ENCODE measurements at places on chromosomes 16 and 17.

DNA sequence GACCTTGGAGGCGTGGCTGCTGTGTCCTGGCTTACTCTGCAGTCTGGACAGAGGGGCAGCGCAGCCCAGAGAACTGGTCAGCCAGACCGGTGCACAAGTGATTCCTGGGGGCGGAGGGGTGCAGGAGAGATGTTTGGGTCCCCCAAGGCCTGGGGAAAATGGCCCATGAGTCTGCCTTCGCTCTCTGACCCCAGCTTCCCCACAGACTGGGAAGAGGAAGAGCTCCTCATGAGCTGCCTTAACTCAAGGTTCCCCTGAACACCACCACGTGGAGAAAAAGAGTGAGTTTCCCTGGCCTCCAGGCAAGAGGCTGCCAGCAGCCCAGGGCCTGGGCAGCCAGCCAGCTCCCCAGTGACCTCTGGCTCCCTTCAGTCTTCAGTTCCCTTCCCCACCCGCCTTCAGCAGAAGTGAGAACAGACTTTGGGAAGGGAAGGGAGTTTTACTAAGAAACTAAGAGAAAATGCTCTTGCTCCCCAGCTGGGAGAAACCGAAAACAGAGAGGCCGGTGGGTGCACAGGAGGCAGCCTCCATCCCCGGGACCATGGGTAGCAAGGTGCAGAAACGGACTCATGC is 2.0 kb upstream of the C17orf99 start:
- DNase-seq: peak; percentile 90

DNA sequence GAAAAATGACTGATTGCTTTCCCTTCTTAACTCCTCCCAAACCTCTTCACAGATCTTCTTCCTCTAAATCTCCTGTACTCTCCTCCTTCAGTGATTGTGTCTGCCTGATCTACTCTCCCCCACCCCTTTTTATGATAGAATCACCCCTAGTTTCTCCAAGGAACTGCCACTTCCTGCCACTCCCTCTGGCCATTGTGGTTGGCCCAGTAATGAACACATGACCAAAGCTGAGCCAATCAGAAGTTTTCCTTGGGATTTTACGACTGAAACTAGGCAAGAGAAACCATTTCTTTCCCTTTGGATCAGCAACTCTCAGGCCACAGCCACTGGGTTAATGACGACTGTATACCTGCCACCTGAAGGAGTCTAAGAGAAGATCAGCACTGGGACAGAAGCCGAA is 15.9 kb downstream of the IRX3 start:
- DNase-seq: no peak

- no peak for DNase-seq
Observed at GRCh38 chr17:22278302-22279275, 586.3 kb downstream of the KCNJ18 start.

GRCh38 chr17:8160741-8161221 is 2.0 kb downstream of the VAMP2 start:
- no peak for DNase-seq

- DNase-seq: no peak
Observed at GRCh38 chr17:74213861-74214391, 555 bp downstream of the TTYH2 start.

- no peak for DNase-seq
Observed at GRCh38 chr16:11759163-11759834, 16.6 kb upstream of the TXNDC11 start.

- DNase-seq: no peak
Observed at GRCh38 chr17:54974759-54975158, 6.2 kb downstream of the STXBP4 start.

GRCh38 chr16:3304370-3304769 is 860 bp downstream of the TIGD7 start:
- no peak for DNase-seq

DNA sequence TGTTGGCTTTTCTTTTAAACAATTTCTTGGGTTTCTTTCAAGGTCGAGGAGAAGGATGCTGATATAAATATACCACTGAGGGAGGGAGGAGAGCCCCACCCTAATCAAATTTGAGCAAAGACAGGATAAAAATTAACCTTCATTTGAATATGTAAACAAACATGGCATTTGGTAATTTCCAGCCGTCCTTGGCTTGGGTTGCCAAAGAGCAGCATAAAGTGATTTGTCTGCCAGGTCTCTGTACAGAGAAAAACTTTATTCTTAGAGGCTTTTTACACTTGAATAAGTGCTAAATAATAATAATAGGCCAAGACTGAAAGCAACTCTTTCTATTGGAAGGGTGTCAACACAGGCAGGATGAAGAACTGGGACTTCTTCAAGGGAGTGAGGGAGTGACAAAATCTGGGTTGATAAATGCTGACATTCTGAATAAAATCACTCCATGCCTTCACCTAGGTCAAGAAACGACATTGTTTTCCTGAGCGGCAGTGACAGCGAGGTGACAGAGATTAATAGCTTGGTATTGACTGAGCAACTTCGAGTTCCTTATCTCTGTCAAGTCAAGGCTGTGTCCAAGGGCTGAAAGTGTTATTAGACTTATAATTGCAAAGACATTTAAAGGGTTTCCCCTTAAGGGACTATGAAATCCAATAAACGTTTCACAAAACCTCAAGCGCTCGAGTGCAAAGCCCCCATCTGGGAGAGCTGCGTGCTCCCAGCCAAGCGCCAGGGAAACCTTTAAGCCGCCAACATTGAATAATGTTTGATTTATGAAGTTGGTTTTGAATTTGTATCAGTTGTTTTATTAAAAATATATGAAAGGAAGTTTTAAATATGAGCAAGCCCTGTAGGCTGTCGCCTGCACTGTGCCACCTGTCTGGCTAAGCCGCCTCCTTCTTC is 269.5 kb upstream of the N4BP1 start:
- no peak for DNase-seq

GRCh38 chr16:10564591-10564990 is 15.8 kb downstream of the EMP2 start:
- no peak for DNase-seq

DNA sequence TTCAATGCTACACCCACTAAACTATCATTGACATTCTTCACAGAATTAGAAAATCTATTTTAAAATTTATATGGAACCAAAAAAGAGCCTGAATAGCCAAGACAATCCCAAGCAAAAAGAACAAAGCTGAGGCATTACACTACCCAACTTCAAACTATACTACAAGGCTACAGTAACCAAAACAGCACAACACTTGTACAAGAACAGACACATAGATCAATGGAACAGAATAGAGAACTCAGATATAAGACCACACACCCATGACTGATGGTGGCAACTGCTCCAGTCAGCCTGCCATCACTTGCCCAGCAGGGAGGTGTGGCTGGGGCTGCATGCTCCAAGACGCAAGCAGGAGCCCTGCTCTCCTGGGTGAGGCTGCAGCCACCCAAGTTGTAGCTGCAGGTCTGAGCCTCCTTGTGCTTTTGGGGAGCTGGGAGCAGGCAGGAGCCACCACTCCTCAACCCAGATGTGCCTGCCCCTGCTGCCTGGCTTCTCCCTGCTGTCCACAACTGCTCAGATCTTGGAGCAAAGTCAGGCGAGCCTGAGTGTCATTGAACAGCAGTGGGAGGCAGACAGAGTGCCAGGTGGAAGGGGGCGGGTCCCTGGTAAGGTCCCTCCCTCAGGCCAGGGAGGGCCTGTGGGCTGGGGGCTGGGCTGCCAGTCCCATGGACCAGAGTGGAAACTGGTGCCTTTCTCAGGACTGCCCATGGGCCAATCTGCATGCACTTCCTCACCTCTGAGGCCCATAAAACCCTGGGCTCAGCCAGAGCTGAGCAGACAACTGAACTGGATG is 24.7 kb downstream of the SSH2 start:
- DNase-seq: no peak

- DNase-seq: no peak
Observed at GRCh38 chr17:4721203-4722135, 9.8 kb upstream of the MED11 start.

- DNase-seq: no peak
Observed at GRCh38 chr17:70968302-70968701, 799.0 kb downstream of the KCNJ2 start.

GRCh38 chr16:67723151-67723910 is 4.2 kb upstream of the GFOD2 start:
- DNase-seq: no peak

- DNase-seq: no peak
Observed at GRCh38 chr16:27511657-27512448, 37.9 kb downstream of the GTF3C1 start.

DNA sequence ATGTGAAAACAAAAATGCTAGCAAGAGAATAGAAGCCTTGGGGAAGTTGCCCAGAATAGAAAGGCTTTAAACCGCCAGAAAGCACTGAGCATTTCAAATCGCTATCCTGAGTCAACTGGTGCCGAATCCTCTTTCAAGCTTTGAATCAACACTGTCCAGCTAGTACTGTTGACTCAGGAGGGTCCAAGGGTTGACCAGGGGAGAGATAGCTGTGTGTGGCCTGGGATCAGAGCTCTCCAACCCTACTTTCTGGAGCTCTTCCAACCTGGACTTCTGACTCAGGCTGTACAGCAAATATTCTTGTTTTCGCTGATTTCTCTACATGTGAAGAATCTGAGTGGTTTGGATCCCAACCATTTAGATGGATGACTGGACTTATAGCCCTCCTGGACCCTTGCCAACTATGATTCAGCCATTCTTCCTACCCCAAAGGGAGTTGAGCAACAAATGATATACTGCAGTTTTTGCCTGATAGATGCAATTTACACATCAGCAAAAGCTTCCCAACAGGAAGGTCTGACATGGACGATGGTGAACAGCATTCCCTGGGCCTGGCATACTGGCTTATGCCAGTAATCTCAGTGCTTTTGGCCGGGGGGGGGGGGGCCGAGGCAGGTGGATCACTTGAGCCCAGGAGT is 154.0 kb upstream of the SDK2 start:
- DNase-seq: no peak

- peak; percentile 88 for DNase-seq
Observed at GRCh38 chr17:81428121-81428515, 32.9 kb downstream of the BAHCC1 start.

DNA sequence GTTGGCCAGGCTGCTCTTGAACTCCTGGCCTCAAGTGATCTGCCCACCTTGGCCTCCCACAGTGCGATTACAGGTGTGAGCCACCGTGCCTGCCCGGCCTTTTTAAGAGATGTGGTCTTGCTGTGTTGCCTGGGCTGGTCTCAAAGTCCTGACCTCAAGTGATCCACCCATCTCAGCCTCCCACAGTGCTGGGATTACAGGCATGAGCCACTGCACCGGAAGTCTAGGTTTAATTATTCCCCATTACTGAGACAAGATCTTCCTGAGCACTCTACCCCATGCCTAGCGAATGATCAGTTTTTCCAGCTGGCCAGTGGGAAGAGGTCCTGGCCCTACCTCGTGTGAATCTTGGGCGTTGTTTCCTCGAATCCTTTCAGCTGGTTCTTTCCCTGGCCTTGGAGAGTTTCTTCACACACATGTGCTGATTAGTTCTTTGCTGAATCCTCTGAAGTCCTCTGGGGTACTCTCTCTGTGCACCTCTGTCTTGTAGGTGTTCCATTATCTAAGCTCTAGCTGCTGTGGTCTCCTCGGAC is 18.9 kb downstream of the C16orf54 start:
- no peak for DNase-seq

- no peak for DNase-seq
Observed at GRCh38 chr17:3043737-3044365, 19.6 kb downstream of the OR1D5 start.

GRCh38 chr16:79316004-79316458 is 284.5 kb downstream of the MAF start:
- DNase-seq: no peak

DNA sequence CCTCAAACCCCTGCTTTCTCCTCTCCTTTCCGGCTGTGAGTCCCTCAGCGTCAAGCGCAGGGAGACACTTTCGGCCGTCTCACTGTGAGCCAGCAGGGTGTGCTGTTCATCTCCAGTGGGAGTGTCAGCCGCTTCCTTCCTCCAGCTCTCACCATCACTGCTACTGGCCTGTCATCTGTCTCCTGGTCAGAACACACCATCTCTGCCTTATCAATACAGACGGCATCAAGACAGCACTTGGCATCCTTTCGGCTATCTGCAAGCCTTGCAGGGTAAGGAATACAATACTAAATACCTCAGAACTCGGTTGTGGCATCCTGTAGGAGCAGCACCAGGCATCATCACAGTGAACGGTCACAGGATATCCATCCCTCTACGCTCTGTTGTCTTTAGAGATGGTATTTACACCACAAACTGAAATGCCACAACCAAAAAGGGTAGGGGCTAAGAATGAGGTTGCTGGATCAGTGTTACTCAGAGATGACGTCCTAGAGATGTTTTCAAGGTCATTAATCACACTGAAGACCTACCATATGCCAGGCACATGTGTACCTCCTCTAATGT is 20.7 kb upstream of the CMTM4 start:
- DNase-seq: no peak

GRCh38 chr17:29613352-29613837 is 9.3 kb downstream of the CORO6 start:
- peak; percentile 96 for DNase-seq

- DNase-seq: no peak
Observed at GRCh38 chr17:21250854-21251253, 2.4 kb downstream of the NATD1 start.

- DNase-seq: no peak
Observed at GRCh38 chr17:20721171-20721570, 141.6 kb downstream of the CDRT15L2 start.

GRCh38 chr17:69466905-69467667 is 52.6 kb downstream of the MAP2K6 start:
- DNase-seq: no peak

- DNase-seq: no peak
Observed at GRCh38 chr17:63094631-63095030, 128.6 kb downstream of the TANC2 start.

GRCh38 chr16:2194852-2195321 is 1.5 kb downstream of the CASKIN1 start:
- DNase-seq: no peak

DNA sequence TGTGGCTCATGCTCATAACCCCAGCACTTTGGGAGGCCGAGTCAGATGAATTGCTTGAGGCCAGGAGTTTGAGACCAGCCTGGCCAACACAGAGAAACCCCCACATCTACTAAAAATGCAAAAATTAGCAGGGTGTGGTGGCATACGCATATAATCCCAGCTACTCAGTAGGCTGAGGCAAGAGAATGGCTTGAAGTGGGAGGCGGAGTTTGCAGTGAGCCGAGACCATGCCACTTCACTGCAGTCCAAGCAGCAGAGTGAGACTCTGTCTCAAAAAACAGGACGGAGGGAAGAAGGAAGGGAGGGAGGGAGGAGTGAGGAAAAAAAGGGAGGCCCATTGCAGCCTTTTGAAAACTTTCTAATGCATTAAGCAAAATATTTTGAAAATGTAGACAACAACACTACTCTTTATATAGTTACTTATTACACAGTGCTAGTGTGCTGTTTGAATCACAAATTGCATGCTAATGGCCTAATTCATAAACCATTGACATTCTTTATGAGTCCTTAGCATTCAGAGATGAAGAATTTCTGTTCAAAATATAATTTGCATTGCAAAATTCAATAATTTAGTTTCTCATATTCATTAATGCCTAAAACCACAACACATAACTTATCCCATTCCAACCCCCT is 59.4 kb downstream of the TMEM114 start:
- DNase-seq: no peak

- DNase-seq: no peak
Observed at GRCh38 chr17:54694287-54694887, 206.3 kb upstream of the TOM1L1 start.

- peak; percentile 79 for DNase-seq
Observed at GRCh38 chr17:77254951-77255825, 114.4 kb downstream of the SEC14L1 start.

GRCh38 chr16:19716183-19716582 is 1.8 kb downstream of the KNOP1 start:
- no peak for DNase-seq

All from tibial artery (tissue), 4 donors.